Endodermal cell (in vitro differentiated cells): ENCODE measurements at places on chromosomes 3 and 15. TPM values are rescaled to one million over a fixed set of nuclear protein-coding genes. Genes with fewer than 3 reads are reported as not detected.

Gene SLC15A2
- total RNA-seq = 2.1 to 3.1 TPM (median 2.9 TPM) in 3 replicates

DNA sequence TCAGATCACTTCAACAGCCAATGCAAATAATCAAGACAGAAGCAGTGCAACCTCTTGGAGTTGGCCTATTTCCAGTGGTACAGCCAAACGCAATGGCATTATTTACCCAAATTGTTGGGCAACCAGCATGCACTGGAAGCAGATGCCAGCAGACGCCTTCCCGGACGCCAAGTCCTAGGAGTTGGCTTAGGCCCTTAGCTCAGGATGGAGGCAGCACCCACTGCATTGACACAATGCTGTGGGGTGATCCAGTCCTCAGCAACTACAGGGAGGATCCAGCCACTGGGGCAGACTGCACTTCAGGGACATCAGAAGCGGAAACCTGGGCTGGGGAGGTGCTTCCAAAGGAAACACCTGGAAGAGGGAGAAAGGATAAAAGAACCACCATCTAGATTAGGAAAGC lies 290.4 kb downstream of the FAM43A start:
- DNase-seq = no peak

DNA sequence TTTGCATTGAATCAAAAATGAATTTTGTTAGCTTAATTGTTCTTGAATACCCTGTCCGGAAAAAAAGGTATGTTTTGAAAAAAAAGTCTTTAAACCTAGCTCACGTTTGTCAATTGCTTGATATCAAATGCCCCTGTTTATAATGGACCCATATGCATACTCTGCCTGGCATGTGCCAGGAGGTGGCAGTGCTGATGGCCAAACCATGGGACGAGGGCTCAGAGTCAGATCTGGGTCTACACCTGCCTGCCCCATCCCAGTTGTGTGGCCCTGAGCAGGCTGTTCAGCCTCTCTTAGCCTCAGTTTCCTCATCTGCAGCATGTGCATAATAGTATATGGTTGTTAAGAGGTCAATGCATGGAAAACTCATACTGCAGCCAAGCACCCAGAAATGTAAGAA lies 38.8 kb downstream of the PRKCD start:
- no peak for DNase-seq

DNA sequence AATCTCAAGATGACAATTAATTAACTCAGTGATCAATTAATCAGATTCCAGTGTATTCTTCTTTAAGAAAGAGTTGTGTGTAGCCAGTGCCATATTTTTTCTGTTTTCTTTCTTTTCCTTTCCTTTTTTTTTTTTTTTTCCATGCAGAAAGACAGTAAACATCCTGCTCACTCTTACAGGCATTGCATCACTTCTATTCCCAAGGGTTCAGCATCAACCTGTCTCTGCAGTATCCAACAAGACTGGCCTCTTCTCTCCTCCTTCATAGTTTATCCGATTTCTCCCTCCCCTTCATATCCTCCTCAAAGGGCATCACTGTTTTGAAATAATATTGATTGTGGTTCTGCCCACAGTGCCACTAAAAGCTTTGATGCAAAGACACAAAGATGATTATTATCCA lies 17.0 kb upstream of the SLC9A9 start:
- DNase-seq = no peak

Gene EPHB3
- 31.7 to 42.2 TPM (median 36.9 TPM) in 3 replicates for total RNA-seq

Gene IDH3A
- 17.4 to 34.9 TPM (median 34.2 TPM) in 3 replicates for total RNA-seq

GRCh38 chr3:191085091-191085490 lies 114.0 kb upstream of the OSTN start:
- DNase-seq = no peak

- no peak for DNase-seq
Observed at GRCh38 chr3:27354588-27355203, 14.5 kb downstream of the NEK10 start.

Gene ERICH6
- 0.42 TPM in 1 of 2 replicates, not detected in the other for total RNA-seq

Gene NRG4
- total RNA-seq = 0.48 to 0.54 TPM (median 0.51 TPM) in 3 replicates

GRCh38 chr15:39777496-39777895 lies 5.1 kb downstream of the FSIP1 start:
- DNase-seq = no peak

Gene FES
- total RNA-seq = 19.8 to 25.9 TPM (median 23.0 TPM) in 3 replicates

GRCh38 chr15:33200903-33201302 lies 6.4 kb upstream of the FMN1 start:
- no peak for DNase-seq

GRCh38 chr3:30577788-30578187 lies 28.6 kb upstream of the TGFBR2 start:
- DNase-seq = no peak
